Gastrocnemius medialis (tissue), 4 donors: ENCODE measurements at places on chromosomes 3 and 15. TPM values are rescaled to one million over a fixed set of nuclear protein-coding genes. Genes with fewer than 3 reads are reported as not detected.

Gene ATP2B2
- total RNA-seq, result 0.31 TPM

Gene CAMK1
- total RNA-seq, result 7.1 TPM

- DNase-seq, result no peak
Measured at GRCh38 chr3:158680861-158681260, 8.4 kb upstream of the LXN start.

DNA sequence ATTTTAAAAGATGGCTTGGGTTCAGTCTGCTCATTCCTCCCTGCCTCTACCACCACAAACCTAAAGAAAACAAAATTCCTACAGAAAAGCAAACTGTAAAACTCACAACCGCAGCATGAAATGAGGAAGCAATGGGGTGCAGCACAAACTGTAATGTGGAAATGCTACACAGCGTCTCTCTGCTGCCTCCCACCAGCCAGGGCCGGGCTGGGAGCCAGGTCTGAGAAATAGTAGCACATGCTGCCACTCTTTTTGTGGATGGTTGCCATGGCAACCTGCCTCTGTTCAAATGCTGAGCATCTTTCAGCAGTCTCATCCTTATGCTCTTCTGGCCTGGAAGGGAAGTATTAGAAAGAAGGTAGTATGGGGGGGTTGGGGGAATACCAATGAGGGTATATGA, 55.4 kb downstream of the EOMES start:
- DNase-seq, result peak; percentile 43

DNA sequence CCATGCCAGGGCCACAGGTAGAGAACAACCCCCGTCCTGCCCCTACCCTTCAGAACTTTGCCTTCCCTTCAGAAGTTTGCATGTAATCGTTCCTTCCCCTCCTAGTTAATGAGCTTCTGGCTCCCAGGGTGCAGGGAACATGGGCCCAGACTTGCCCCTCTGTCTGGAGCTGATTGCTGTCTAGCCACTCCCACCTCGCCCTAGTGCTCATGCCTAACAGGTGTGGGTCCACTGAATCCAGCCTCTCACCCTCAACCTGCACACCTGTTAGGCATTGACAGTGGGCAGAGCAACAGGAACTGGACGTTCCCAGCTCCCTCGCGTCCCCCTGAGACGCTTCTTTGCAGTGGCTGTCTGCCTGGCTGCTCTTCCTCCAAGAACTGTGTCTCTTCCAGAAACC, 40.3 kb downstream of the WNT5A start:
- no peak for DNase-seq

DNA sequence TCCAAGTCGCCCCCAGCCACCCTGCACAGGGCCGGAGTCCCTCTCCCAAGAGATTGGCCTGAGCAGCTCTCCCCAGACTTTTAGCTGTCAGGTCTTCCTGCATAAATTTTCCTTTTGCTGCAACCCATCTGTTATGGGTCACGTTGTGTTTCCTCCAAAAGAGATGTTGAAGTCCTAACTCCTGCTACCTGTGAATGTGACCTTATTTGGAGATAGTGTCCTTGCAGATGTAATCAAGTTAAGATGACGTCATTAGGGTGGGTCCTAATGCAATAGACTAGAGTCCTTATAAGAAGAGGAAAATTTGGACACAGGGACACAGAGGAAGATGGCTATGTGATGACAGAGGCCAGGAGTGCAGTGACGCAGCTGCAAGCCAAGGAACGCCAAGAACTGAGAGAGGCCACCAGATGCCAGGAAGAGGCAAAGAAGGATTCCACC, 13.2 kb upstream of the SLC6A6 start:
- no peak for DNase-seq
